ENCODE measurements at places on chromosomes 1 and 21. TPM values are rescaled to one million over a fixed set of nuclear protein-coding genes. Genes with fewer than 3 reads are reported as not detected.

- DNase-seq = no peak
- H3K27ac ChIP-seq = no peak overlapping the region
- H3K4me3 ChIP-seq = no peak overlapping the region
- H3K4me1 ChIP-seq = peaks cover 11% of the 10 kb centered on the region
- no peaks in the 10 kb centered on the region for H3K36me3 ChIP-seq
These were observed 9.1 kb downstream of the TTC22 start for GRCh38 chr1:54791880-54792522.

ZFP69B gene
- 3.5 TPM for total RNA-seq

GRCh38 chr1:59352065-59352464 is 55.2 kb downstream of the FGGY start:
- H3K27me3 ChIP-seq = no peaks in the 10 kb centered on the region
- H3K36me3 ChIP-seq = no peaks in the 10 kb centered on the region
- DNase-seq = no peak
- no peak overlapping the region for H3K27ac ChIP-seq

- no peak for DNase-seq
- H3K4me3 ChIP-seq = no peak within 1 kb of the TSS
- no peaks in the 10 kb centered on the region for H3K27me3 ChIP-seq
- no peak within 1 kb of the TSS for H3K27ac ChIP-seq
- H3K4me1 ChIP-seq = no peaks in the 10 kb centered on the region
These were observed at the start of gene SMCP for GRCh38 chr1:152878042-152878441. TSS of gene SMCP (plus strand) at chr1:152878322. CDS start at chr1:152884423, 6,101 bp downstream.

PPCS gene
- total RNA-seq = 39.5 TPM

DNA sequence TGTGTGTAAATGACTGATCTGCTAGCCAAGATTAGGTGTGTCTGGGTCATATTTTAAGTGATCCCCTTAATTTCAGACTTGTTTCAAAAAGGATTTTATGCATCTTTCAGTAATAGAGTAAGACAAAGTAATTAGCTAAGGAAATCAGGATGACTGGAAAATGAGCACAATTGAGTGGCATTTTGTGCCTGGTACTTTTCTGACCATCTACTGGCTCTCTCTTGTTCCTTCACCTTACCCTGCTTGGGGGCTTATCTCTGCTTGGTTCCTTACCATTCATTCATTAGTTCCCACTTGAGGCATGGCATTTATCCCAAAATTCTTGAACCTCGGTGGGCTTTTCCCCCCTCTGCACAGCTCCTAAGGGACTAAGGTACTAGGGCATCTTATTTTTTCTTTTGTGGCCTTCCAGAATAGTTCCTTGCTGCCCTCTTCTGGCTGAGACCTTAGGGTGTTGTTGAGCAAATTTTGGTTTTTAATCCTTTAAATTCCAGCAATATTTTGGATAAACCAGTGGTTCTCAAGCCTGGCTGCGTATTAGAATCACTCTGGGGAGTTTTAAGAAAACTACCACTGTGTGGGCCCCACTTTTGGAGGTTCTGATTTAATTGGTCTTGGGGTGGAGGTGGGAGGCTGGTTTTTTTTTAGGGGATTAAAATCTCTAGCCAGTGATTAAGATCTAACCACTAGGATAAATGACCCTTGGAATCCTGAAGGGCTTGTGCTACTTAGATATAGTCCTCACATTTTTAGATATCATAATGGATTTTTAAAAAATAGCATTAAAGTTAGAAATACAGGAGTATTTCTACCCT is 50.8 kb downstream of the HS2ST1 start:
- H3K27me3 ChIP-seq = no peaks in the 10 kb centered on the region
- peak; percentile 34 for DNase-seq
- no peak overlapping the region for H3K27ac ChIP-seq

- no peaks in the 10 kb centered on the region for H3K4me1 ChIP-seq
- H3K27ac ChIP-seq = no peak overlapping the region
- DNase-seq = no peak
- no peaks in the 10 kb centered on the region for H3K27me3 ChIP-seq
- H3K4me3 ChIP-seq = no peak overlapping the region
- no peaks in the 10 kb centered on the region for H3K36me3 ChIP-seq
These were observed 79.0 kb downstream of the HS2ST1 start for GRCh38 chr1:86993269-86993985.

- no peak overlapping the region for H3K27ac ChIP-seq
- H3K4me3 ChIP-seq = no peak overlapping the region
- DNase-seq = no peak
- peaks cover 2% of the 10 kb centered on the region for H3K36me3 ChIP-seq
These were observed 25.9 kb downstream of the DYRK1A start for GRCh38 chr21:37392441-37392840.

GRCh38 chr1:206955476-206956451 is 9.5 kb upstream of the PIGR start:
- H3K36me3 ChIP-seq = no peaks in the 10 kb centered on the region
- H3K27me3 ChIP-seq = no peaks in the 10 kb centered on the region
- peak; percentile 70 for DNase-seq
- H3K4me3 ChIP-seq = no peak overlapping the region

POU2F1 gene
- total RNA-seq = 6.9 TPM

DNA sequence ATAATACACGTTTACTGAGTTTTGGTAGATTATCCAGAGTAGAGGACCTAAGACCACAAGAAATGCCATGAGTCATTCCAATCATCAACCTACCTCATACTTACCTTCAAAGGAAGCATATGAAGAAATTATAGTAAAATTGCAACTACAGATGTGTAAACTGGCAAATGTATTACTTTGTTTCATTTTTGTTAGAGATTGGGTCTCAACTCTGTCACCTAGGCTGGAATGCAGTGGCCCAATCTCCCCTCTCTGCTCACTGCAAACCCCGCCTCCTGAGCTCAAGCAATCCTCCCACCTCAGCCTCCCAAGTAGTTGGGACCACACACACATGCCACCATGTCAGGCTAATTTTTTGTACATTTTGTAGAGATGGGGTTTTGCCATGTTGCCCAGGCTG is 5.2 kb downstream of the TMCO1 start:
- H3K27ac ChIP-seq = no peak overlapping the region
- DNase-seq = no peak
- peaks cover 25% of the 10 kb centered on the region for H3K36me3 ChIP-seq
- peaks cover 3% of the 10 kb centered on the region for H3K4me1 ChIP-seq

DNA sequence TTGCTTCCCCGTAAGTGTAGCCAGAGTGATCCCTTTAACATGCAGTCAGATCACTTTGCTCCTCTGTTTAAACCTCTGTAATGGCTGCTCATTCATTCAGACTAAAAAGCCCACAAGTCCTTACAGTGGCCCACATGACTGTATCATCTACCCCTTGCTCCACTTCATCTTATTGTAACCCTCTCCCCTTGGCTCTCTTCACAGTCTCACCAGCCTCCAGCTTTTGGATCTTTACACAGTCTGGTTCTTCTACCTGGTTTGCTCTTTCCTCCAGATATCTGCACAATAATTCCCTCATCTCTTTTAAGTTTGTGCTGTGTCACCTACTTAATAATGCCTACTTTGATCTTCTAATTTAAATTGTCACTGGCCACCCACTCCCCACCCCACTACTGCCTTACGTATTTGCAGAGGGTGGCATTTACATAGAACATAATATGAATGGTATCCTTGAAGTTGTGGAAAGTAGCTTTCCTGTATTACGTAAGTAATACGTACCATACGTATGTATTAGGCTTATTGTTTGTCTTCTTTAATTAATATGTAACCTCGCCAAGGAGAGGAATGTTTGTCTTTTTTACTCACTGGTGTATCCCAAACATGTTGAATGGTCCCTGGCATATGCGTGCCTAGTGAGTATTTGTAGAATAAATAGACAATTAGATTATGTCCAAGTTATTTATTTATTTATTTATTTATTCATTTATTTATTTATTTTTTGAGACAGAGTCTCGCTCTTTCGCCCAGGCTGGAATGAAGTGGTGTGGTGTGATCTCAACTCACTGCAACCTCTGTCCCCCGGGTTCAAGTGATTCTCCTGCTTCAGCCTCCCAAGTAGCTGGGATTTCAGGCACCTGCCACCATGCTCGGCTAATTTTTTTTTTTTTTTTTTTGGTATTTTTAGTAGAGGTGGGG is 48.6 kb downstream of the TSNAX start:
- no peaks in the 10 kb centered on the region for H3K4me1 ChIP-seq
- no peak for DNase-seq
- no peak overlapping the region for H3K4me3 ChIP-seq
- H3K36me3 ChIP-seq = no peaks in the 10 kb centered on the region
- no peak overlapping the region for H3K27ac ChIP-seq
- no peaks in the 10 kb centered on the region for H3K27me3 ChIP-seq

LPAR3 gene
- total RNA-seq = 0.13 TPM

DNA sequence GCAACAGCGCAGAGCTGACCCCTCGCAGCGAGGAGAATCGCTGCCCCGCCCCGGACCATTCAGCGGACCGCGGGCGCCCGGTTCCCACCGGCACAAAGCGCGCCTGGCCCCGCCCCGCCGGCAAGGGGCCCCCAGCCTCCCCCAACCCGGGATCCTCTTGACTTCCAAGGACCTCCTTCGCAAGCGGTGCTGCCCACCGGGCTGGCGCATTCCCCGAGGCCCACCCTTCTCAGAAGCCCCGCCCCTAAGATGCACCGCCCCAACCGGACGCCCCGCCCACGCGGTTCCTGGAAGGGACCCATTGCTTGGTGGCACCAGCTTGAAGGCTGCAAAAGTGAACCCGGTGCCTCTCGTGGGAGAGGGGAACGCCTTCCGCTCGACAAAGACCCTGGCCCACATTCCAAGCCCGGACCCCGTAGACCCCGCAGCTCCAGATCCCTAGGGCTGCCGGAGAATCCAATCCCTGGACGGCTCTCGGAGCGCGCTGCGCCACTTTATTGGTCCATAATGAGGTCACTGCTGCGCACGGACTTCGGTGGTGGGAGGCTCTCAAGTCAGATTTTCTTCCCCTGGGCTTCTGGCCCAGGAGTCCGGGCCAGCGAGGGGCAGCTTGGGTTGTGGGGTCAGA is 2.0 kb downstream of the HES3 start:
- H3K4me1 ChIP-seq = peaks cover 51% of the 10 kb centered on the region
- H3K27me3 ChIP-seq = peaks cover 84% of the 10 kb centered on the region
- no peak overlapping the region for H3K4me3 ChIP-seq
- no peak overlapping the region for H3K27ac ChIP-seq
- DNase-seq = no peak

- H3K27ac ChIP-seq = no peak overlapping the region
- no peaks in the 10 kb centered on the region for H3K27me3 ChIP-seq
- H3K4me1 ChIP-seq = no peaks in the 10 kb centered on the region
- no peak overlapping the region for H3K4me3 ChIP-seq
These were observed 25.4 kb downstream of the MX2 start for GRCh38 chr21:41387042-41387819.

GRCh38 chr1:10644307-10645128 is 151.9 kb downstream of the CASZ1 start:
- H3K4me1 ChIP-seq = peaks cover 60% of the 10 kb centered on the region
- no peak overlapping the region for H3K4me3 ChIP-seq
- DNase-seq = no peak
- H3K27me3 ChIP-seq = peaks cover 27% of the 10 kb centered on the region
- H3K27ac ChIP-seq = no peak overlapping the region
- H3K36me3 ChIP-seq = peaks cover 39% of the 10 kb centered on the region

DNA sequence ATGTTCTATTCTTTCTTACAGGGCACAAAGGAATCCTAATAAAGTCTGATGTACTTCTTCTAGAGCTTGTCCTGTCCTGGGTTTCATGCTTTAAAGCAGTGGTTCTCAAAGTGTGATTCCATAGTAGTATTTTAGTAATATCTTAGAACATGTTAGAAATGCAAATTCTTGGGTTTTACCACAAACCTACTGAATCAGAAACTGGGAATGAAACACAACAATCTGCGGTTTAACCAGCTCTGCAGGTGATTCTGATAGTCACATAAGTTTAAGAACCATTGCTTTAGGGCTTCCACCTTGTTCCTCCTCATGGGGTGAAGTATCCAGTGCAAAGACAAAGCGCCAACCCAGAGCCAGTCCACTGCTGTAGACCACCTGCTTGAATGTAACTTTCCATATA is 41.1 kb downstream of the NGF start:
- no peaks in the 10 kb centered on the region for H3K27me3 ChIP-seq
- no peaks in the 10 kb centered on the region for H3K36me3 ChIP-seq
- no peak for DNase-seq
- no peaks in the 10 kb centered on the region for H3K4me1 ChIP-seq
- no peak overlapping the region for H3K4me3 ChIP-seq
- no peak overlapping the region for H3K27ac ChIP-seq

- peak overlapping the region; percentile 6 for H3K27ac ChIP-seq
- H3K4me1 ChIP-seq = peaks cover 5% of the 10 kb centered on the region
- peaks cover 5% of the 10 kb centered on the region for H3K36me3 ChIP-seq
- H3K4me3 ChIP-seq = no peak overlapping the region
- DNase-seq = peak; percentile 80
These were observed 79.0 kb upstream of the KRTAP19-8 start for GRCh38 chr21:31117128-31117916.

GRCh38 chr1:223240122-223240521 is 97.1 kb upstream of the TLR5 start:
- no peaks in the 10 kb centered on the region for H3K27me3 ChIP-seq
- H3K27ac ChIP-seq = no peak overlapping the region
- no peak for DNase-seq

GRCh38 chr1:95518310-95518709 is 284.3 kb downstream of the RWDD3 start:
- H3K36me3 ChIP-seq = no peaks in the 10 kb centered on the region
- no peak for DNase-seq
- no peak overlapping the region for H3K27ac ChIP-seq
- no peak overlapping the region for H3K4me3 ChIP-seq
- no peaks in the 10 kb centered on the region for H3K4me1 ChIP-seq

DNA sequence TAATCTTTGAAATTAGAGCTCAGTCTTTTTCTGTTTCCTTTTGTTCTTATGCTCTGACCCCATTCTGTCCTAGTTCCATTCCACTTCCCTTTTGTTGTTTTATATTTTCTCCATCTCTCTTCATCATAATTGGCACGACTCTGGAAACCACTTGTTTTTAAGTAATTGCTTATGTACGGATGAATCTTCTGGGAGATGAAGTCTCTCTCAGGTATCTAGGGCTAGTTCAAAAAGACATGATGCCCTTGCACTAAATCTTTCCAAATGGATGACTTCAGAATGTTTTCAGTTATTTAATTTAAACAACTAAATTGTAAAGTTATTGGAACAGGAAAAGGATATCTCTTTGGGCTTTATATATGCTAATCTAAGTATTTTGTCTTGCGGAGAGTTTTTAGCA is at the start of gene OR6F1:
OR6F1 (minus strand) TSS at position 101 of the 400 bp plus-strand sequence. CDS start 3,891 bp downstream, outside the sequence.
- no peak within 1 kb of the TSS for H3K27ac ChIP-seq
- H3K36me3 ChIP-seq = no peaks in the 10 kb centered on the region
- no peaks in the 10 kb centered on the region for H3K27me3 ChIP-seq
- no peaks in the 10 kb centered on the region for H3K4me1 ChIP-seq
- DNase-seq = no peak
- no peak within 1 kb of the TSS for H3K4me3 ChIP-seq

DNA sequence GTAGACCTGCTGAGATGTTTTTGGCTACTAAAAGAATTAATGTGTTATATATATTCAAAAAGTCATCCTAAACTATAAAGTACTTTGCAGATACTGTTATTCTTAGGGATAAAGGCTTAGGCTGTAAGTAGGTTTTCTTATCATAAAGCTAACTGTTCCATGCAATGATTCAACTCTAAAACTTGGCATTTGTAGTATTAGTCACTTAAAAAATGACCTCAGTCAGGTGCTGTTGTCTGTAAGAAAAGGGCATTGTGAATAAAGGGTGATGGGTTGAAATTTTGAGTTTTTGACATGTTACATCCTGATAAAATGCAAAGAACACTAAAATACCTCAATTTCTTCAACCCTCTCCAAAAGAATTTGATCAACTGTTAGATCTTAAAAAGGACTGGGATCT is 32.9 kb downstream of the ADCY10 start:
- DNase-seq = no peak
- H3K27me3 ChIP-seq = no peaks in the 10 kb centered on the region
- no peaks in the 10 kb centered on the region for H3K36me3 ChIP-seq

DRAXIN gene
- 0.27 TPM for total RNA-seq
